Thyroid gland (tissue), 4 donors: ENCODE measurements at places on chromosomes 1 and 21. TPM values are rescaled to one million over a fixed set of nuclear protein-coding genes. Genes with fewer than 3 reads are reported as not detected.

DNA sequence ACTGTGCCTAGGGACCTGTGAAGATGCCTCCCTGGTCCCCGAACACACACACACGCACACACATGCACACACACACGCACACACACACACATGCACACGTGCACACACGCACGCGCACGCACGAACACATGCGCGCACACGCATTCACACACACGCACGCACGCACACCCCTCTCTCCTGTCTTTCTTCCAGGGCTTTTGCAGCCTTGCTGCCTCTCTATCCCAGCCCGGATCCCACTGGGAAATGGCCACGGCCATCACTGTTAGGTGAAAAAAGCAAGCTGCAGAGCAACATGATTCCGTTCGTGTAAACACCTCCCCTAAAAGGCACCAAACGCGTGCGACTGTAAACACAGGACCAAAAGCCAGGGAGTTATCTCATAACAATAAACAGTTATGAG, 39.7 kb downstream of the NKAIN1 start:
- no peak for DNase-seq
- no peak overlapping the region for H3K4me3 ChIP-seq
- no peaks in the 10 kb centered on the region for H3K27me3 ChIP-seq
- H3K36me3 ChIP-seq = no peaks in the 10 kb centered on the region

The LCE2B gene
- not detected for total RNA-seq

GRCh38 chr1:67468066-67468718, 38.0 kb upstream of the SERBP1 start:
- DNase-seq = no peak
- H3K36me3 ChIP-seq = no peaks in the 10 kb centered on the region
- H3K27me3 ChIP-seq = no peaks in the 10 kb centered on the region
- no peak overlapping the region for H3K4me3 ChIP-seq
- H3K27ac ChIP-seq = no peak overlapping the region
- H3K4me1 ChIP-seq = no peaks in the 10 kb centered on the region

DNA sequence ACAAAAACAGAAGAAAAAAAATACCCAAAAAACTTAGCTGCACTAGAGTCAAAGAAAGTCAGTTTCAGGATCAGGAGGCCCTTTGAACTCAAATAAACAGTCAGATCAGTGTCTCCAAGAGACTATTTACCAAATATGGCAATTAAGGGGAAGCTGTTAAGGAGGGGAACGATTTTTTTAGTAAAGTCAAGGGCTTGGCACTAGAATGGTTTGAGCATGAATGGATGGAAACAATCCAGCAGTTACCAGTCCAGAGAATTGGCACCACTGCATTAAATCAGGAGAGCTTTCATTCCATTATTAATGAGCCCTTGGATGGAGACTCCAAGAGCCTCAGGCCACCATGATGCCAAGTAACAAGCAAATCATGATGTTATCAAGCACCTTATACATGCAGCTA, 7.2 kb downstream of the TRAPPC3 start:
- peak overlapping the region; percentile 93 for H3K27ac ChIP-seq
- no peaks in the 10 kb centered on the region for H3K27me3 ChIP-seq
- peak; percentile 49 for DNase-seq
- peaks cover 16% of the 10 kb centered on the region for H3K36me3 ChIP-seq
- peaks cover 30% of the 10 kb centered on the region for H3K4me1 ChIP-seq

DNA sequence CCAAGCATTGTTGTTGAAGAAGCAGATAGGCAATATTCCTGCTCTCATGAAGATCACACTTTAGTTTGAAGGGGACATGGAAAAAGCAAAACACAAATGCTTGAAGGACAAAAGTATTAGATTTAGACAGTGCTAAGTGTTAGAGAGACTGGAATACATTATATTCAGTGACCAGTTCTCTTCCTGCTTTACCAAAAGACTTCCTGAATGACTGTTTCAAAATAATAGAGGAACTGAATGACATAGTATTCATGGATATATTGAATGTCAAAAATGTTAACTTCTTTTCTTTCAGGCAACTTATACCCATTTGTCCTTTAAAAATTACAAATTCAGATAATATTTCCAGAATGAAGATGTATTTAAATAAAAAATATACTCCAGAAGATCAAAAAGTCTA, 178.0 kb upstream of the IVNS1ABP start:
- no peaks in the 10 kb centered on the region for H3K36me3 ChIP-seq
- H3K27me3 ChIP-seq = no peaks in the 10 kb centered on the region
- DNase-seq = no peak
- H3K4me3 ChIP-seq = no peak overlapping the region
- no peak overlapping the region for H3K27ac ChIP-seq

DNA sequence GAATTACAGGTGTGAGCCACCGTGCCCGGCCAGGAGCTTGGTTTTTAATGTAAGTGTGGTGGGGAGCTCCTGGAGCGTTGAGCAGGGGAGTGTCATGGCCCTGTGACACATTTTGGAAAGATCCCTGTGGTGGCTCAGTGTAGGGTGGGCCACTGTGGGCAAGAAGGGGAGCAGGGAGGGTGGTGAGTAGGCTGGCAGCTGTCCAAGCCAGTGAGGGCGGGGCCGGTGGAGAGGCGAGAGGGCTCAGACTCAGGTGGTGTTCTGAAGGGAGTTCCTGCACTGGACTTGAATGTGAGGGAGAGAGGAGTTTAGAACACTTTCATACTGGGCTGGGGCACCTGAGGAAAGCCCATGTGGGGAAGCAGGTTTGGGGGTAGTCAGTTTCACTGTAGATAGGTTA, 3.1 kb upstream of the EVA1B start:
- H3K4me1 ChIP-seq = peaks cover 20% of the 10 kb centered on the region
- no peak overlapping the region for H3K27ac ChIP-seq
- H3K36me3 ChIP-seq = no peaks in the 10 kb centered on the region
- no peak overlapping the region for H3K4me3 ChIP-seq

GRCh38 chr1:147837964-147838292, 64.7 kb upstream of the GJA8 start:
- no peaks in the 10 kb centered on the region for H3K36me3 ChIP-seq
- no peak for DNase-seq
- peaks cover 16% of the 10 kb centered on the region for H3K4me1 ChIP-seq
- H3K27me3 ChIP-seq = no peaks in the 10 kb centered on the region

GRCh38 chr1:103942029-103942428, 192.3 kb downstream of the AMY1C start:
- no peaks in the 10 kb centered on the region for H3K27me3 ChIP-seq
- no peak overlapping the region for H3K4me3 ChIP-seq
- DNase-seq = no peak

GRCh38 chr1:89310976-89311375, 38.3 kb upstream of the GBP5 start:
- peak overlapping the region; percentile 38 for H3K27ac ChIP-seq
- no peaks in the 10 kb centered on the region for H3K27me3 ChIP-seq
- H3K4me1 ChIP-seq = peaks cover 20% of the 10 kb centered on the region
- no peak overlapping the region for H3K4me3 ChIP-seq

The TRAF3IP3 gene
- total RNA-seq = 2.1 TPM

GRCh38 chr1:967466-968343, 1.4 kb downstream of the PLEKHN1 start:
- peaks cover 23% of the 10 kb centered on the region for H3K4me1 ChIP-seq
- no peak for DNase-seq
- peaks cover 6% of the 10 kb centered on the region for H3K27me3 ChIP-seq
- no peak overlapping the region for H3K27ac ChIP-seq

DNA sequence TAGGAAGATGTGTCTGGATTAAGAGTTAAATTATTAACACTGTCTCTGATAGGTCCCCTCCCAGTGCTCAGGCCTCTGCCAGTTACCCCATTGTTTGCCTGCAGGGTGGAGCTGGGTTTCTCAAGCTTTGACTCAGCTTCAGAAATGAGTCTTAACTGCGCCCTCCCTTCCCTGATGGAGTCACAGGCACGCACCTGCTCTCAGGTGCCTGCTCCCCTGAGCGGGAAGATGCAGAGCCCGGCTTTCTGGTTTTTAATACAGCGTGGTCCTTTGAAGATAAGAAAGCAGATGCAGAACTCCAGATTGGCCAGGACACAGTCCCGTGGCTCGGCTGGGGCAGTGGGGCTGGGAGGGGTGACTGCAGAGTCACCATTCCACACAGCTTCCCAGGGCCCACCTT, 3.2 kb upstream of the SPRR4 start:
- no peaks in the 10 kb centered on the region for H3K27me3 ChIP-seq
- H3K4me1 ChIP-seq = no peaks in the 10 kb centered on the region
- DNase-seq = no peak

GRCh38 chr1:30312226-30312625, 411.2 kb downstream of the MATN1 start:
- no peaks in the 10 kb centered on the region for H3K27me3 ChIP-seq
- H3K4me3 ChIP-seq = no peak overlapping the region
- H3K36me3 ChIP-seq = no peaks in the 10 kb centered on the region
- no peak for DNase-seq
- H3K27ac ChIP-seq = no peak overlapping the region

GRCh38 chr1:175888996-175889395, 145.6 kb upstream of the TNR start:
- no peak overlapping the region for H3K4me3 ChIP-seq
- H3K27ac ChIP-seq = no peak overlapping the region
- H3K36me3 ChIP-seq = no peaks in the 10 kb centered on the region
- no peaks in the 10 kb centered on the region for H3K4me1 ChIP-seq
- no peaks in the 10 kb centered on the region for H3K27me3 ChIP-seq
- no peak for DNase-seq

- H3K36me3 ChIP-seq = no peaks in the 10 kb centered on the region
- peaks cover 16% of the 10 kb centered on the region for H3K4me1 ChIP-seq
- H3K27me3 ChIP-seq = no peaks in the 10 kb centered on the region
- DNase-seq = peak; percentile 12
- peak overlapping the region; percentile 31 for H3K27ac ChIP-seq
Observed at GRCh38 chr1:92817986-92818764, 13.7 kb upstream of the RPL5 start.

The CFHR5 gene
- total RNA-seq = not detected

The NR5A2 gene
- total RNA-seq = 1.5 TPM

- no peaks in the 10 kb centered on the region for H3K36me3 ChIP-seq
- no peak for DNase-seq
- H3K4me3 ChIP-seq = no peak overlapping the region
- no peak overlapping the region for H3K27ac ChIP-seq
- H3K27me3 ChIP-seq = no peaks in the 10 kb centered on the region
- no peaks in the 10 kb centered on the region for H3K4me1 ChIP-seq
Observed at GRCh38 chr1:232644209-232644608, 14.3 kb upstream of the SIPA1L2 start.

The FCRL6 gene
- total RNA-seq = not detected

- H3K36me3 ChIP-seq = no peaks in the 10 kb centered on the region
- no peak for DNase-seq
- H3K27me3 ChIP-seq = no peaks in the 10 kb centered on the region
- H3K4me1 ChIP-seq = peaks cover 17% of the 10 kb centered on the region
Observed at GRCh38 chr21:37475186-37475868, 108.8 kb downstream of the DYRK1A start.

DNA sequence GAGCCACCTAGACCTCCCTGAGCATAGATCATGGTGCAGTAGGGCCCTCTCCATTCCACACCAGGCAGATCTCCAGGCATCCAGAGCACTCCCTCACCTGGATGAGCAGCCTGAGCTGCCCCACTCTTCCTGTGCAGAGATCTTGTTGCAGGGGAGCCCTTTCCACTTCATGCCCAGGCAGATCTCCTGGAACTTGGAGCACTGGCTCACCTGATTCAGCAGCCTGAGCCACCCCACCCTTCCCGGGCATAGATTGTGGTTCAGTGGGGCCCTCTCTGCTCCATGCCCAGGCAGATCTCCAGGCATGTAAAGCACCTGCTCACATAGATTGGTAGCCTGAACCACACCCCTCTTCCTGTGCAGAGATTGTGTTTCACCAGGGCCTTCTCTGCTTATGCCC, 78.0 kb downstream of the SEC16B start:
- DNase-seq = no peak
- H3K4me3 ChIP-seq = no peak overlapping the region
- no peak overlapping the region for H3K27ac ChIP-seq
- no peaks in the 10 kb centered on the region for H3K36me3 ChIP-seq

DNA sequence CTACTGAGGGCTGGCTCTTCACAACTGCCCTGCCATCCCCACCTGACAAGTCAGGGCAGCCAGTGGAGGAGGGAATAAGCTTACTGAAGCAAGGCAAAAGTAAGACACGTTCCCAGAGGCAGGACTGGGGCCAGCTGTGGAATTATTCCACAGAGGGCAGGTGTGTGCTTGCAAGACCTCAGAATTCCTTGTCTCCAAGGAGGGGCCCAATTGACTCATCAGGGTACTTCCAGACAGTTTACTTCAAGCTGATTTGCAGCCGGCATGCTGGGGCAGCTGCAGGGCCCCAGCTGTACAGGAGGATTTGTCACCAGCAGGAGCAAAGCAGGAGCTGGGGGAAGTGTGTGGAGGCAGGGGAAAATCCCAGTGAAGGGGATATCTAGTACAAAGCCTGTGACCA, 167.5 kb upstream of the CAMK1G start:
- no peak overlapping the region for H3K4me3 ChIP-seq
- no peaks in the 10 kb centered on the region for H3K36me3 ChIP-seq
- peaks cover 27% of the 10 kb centered on the region for H3K4me1 ChIP-seq
- no peak overlapping the region for H3K27ac ChIP-seq

DNA sequence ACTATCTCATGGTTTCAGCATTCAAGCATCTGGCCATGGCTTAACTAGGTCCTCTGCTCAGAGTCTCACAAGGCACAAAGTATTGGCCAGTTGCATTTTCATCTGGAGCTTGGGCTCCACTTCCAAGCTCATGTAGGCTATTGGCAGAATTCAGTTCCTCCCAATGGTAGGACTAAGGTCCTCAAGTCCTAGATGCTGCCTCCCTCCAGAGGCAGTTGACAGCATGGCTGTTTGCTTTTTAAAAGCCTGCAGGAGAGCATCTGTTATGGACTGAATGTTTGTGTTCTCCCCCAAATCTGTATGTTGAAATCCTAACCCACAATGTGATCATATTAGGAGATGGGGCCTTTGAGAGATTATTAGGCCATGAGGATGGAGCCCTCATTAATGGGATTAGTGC, 38.0 kb upstream of the HLX start:
- H3K4me3 ChIP-seq = no peak overlapping the region
- H3K36me3 ChIP-seq = no peaks in the 10 kb centered on the region
- no peaks in the 10 kb centered on the region for H3K27me3 ChIP-seq
- peaks cover 11% of the 10 kb centered on the region for H3K4me1 ChIP-seq
- DNase-seq = no peak
- no peak overlapping the region for H3K27ac ChIP-seq

The SH3BGR gene
- 9.7 TPM for total RNA-seq

The TCP10L gene
- total RNA-seq = 2.9 TPM

The SMCP gene
- total RNA-seq = not detected
